ENCODE measurements at places on chromosomes 1 and 21.

- no peak for DNase-seq
Observed at GRCh38 chr21:31855180-31855579, 17.6 kb upstream of the HUNK start.

DNA sequence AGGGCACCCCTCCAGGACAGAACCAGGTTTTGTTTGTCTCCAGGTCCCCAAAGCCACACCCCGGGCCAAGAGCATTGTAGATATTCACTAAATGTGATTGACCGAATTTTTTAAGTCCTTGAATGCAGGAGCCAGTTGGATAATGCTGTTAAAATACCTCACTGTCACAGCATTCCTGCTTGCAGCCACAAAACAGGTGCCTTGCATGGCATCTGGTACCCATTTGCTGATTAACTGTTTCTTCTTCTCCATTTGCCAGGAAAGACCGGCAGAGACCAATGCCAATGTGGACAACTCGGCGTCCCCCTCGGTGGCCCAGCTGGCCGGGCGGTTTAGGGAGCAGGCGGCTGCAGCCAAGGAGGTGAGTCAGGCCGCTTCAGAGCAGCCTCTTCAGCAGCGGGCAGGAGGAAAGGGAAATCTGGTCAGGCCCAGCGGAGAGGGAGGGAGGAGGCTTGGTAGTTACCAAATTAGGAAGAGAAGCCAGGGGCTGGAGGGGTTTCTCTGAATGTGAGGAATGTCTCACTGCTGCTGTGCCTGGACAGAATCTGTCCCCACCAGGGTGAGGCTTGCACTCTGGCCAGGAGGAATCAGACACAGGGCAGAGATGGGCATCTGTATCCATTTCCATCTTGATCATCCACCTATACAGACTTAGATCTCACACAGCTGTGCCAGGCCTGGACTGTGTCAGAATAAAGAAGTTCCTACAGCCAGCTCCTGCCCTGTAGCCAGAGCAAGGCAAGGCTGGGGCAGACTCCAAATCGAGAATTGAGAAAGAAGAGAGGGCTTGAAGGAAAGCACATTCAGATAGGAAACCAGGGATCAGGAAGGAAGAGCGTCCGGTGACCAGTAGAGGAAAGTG lies 37.9 kb upstream of the MPZL1 start:
- no peak for DNase-seq

- DNase-seq, result no peak
Observed at GRCh38 chr1:9730096-9730901, 78.8 kb downstream of the PIK3CD start.

- no peak for DNase-seq
Observed at GRCh38 chr1:13703128-13703513, 3.1 kb downstream of the PRDM2 start.

- peak; percentile 34 for DNase-seq
Observed at GRCh38 chr1:87867626-87868025, 538.9 kb downstream of the LMO4 start.

DNA sequence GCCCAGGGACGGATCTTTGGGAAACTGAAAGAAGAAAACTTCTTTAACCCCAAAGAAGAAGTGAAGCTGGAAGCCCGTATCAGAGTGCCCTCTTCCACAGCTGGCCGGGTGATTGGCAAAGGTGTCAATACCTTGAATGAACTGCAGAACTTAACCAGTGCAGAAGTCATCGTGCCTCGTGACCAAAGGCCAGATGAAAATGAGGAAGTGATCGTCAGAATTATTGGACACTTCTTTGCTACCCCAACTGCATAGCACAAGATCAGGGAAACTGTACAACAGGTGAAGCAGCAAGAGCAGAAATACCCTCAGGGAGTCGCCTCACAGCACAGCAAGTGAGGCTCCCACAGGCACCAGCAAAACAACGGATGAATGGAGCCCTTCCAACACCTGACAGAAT lies 114.0 kb downstream of the NBPF12 start:
- no peak for DNase-seq

- no peak for DNase-seq
Observed at GRCh38 chr1:67468066-67468718, 38.0 kb upstream of the SERBP1 start.

- no peak for DNase-seq
Observed at GRCh38 chr1:169545472-169545871, 40.8 kb downstream of the F5 start.

DNA sequence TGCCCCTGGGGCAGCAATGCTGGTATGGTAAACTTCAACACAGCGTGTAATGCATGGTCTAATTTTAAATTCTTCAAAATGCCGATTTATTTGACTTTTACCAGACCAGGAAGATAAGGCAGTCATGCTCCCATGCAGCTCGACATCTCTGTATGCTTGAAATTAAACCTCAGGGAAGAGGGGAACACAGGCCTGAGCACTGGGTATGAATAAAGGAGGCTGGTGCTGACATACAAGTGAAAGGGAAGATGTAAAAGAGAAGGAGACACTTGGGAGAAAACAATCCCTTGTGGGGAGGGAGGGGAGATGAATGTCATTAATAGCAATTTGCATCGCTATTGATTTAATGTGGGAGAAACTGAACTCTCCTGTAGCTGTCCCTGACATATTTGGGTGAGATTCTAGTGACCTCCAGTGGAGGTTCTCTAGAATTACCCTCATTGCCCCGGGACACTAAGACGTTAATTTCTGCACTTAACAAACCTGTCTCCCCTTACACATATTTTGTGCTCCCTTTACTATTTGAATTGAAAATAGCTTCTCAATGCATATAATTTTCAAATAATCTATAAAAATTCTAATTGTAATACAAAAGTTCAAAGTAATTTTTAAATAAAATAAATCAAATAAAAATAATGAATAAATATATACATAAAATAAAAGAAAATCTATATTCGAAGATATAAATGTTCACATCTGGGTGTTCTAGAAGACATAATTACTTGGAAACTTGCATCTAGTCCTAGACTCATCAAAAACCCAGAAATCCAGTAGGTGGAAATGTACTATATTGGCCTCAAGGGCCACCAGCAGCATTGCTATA lies 283.1 kb downstream of the LMX1A start:
- DNase-seq, result no peak

DNA sequence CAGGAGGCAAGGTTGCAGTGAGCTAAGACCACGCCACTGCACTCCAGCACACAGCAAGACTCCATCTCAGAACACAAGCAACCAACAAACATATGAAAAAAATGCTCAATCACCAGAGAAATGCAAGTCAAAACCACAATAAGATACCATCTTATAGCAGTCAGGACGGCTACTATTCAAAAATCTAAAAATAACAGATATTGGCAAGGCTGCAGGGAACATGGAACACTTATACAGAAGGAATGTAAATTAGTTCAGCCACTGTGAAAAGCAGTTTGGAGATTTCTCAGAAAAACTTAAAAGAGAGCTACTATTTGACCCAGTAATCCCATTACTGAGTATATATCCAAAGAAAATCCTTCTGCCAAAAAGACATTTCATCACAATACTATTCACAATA lies 27.6 kb upstream of the POGK start:
- no peak for DNase-seq

GRCh38 chr1:225745273-225745672 lies 32.4 kb upstream of the SRP9 start:
- no peak for DNase-seq

DNA sequence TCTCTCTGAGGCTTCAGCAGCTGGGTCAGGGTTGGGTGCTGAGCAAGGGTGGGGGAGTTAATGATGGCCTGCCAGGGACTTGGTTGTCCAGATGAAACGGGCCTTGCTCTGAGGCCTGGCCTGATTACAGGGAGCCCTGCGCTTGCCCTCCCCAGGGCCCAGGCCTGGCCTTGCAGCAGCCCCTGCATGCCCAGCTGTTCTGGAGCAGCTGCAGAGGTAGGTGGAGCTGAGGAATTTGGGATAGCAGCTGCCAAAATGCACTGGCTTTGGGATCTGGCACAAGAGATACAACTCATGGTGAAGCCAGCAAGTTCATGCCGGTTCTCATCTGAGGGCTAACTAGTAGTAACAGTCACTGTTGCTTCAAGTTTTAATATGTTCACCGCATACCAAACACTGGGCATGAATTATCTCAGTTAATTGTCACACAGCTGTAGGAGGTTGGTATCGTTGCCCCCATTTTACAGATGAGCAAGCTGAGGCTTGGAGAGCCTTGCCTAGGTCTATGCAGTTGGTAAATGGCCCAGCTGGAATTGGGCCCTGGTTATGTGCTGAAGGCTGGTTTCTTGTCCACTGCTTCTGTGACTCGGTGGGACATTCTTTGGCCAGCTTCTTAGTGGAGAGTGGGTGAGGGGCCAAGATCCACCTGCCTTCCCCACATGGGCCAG lies 7.3 kb upstream of the SERINC2 start:
- DNase-seq, result no peak

GRCh38 chr1:182229451-182229850 lies 162.1 kb downstream of the GLUL start:
- DNase-seq, result no peak

DNA sequence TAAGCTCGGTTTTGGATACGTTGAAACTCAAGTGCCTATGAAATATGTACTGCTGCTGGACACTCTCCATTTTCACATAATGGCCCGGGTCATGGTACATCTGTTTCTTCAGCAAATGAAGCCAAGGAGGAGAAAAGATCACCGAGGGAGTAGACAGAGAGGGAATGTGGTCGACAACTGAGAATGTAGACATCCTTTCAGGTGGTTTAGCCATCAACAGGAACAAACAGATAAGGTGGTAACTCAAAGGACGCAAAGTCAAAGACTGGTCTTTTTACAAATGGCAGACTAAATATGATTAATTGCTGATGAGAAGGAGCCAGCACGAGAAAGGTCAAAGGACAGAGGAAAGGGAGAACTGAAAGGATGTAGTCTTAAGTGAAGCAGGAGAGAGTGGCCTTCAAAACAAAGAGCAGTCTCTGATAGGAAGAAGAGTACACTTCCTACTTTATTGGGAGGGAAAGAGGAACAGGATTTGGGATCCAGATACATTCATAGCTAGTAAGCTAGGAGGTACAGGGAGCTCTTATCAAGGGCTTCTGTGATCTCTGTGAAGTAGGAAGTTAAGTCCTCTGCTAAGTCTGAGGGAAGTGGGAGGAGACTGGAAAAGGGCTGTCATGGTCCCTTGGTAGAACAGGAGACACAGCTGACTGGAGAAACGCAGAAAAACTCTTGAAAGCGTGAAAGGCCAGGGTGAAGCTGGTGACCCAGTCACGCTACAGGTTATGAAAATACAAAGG lies 28.3 kb downstream of the NUP133 start:
- DNase-seq, result no peak

GRCh38 chr1:98661544-98662355 lies at the start of gene SNX7:
Gene SNX7, plus strand, starts transcription at chr1:98661721. Its CDS starts 11 bp downstream, at chr1:98661732.
- peak; percentile 45 for DNase-seq

DNA sequence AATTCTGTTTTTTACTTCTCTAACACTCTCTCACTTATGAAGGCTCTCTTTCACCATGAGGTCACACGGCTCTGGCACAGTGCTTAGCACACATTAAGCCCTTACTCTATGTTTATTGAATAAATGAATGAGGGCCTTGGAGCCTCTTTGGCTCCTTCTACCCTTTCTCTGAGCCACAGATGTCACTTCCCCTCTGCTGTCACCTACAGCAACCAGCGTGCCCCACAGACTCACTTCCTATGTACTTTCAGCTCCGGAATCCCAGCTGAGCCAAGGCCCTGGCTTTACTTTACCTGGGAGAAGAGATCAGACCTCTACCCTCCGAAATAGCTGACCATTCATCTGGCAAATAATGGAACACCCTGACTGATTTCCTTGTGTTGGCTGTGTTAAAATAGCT lies 53.7 kb upstream of the HMCN1 start:
- DNase-seq, result no peak

GRCh38 chr1:46062651-46063319 lies 69.6 kb downstream of the PIK3R3 start:
- no peak for DNase-seq

DNA sequence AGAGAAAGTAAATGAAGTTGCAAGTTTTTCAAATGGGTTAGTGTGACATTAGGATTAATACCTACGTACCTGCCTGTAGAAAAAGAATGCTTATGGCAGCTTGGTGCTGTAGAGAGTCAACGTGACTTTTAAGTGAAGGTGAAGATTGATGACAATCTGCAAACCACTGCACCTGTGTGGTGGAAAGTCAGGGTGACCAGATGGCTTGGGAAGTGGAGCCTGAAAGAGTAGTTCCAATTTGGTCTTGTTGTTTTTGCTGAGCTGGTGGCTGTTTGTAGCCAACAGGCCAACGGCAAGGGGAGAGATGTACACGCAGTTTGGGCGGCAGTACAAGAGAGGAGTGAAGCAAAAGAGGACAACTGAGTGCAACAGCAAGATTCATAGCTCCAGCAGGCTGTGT lies 78.1 kb upstream of the JAK1 start:
- no peak for DNase-seq

- DNase-seq, result peak; percentile 44
Observed at GRCh38 chr1:221315330-221315729, 426.6 kb downstream of the DUSP10 start.

DNA sequence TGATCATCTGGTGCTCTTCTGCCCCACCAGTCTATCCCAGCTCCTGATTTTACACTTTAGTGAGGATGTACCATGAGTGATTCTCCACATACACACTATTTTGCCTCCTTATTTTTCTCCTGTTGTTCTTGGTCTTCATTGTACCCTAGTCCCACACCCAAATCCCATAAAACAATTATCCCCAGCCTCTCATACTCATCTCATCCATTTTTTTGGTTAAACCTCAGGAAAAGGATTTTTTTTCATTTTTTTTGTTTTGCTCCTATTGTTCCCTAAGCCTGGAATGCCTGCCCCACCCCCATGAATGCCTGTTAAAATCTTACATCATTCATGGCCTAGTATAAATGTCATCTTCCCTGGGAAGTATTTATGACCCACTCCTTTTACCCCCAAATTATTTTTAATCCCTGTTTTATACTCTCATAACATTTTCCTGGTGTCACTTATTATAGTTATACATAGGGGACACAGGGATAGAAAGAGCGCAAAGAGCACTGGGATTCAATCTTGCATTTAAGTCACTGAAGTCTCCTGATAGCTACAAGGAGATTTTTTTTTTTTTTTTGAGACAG lies 4.9 kb upstream of the LINGO4 start:
- DNase-seq, result no peak

- DNase-seq, result no peak
Observed at GRCh38 chr1:111754984-111755330, 744 bp upstream of the DDX20 start.

- DNase-seq, result no peak
Observed at GRCh38 chr1:41915786-41916571, 2.7 kb downstream of the HIVEP3 start.

Measured in HS-5 (cell line).